Activated CD4-positive, alpha-beta T cell treated with anti-CD3 and anti-CD28 coated beads, Interleukin-2, Interleukin-6, amounts not matched to agents 100 ng/mL and 50 ng/mL, durations not matched to agents 16 hours and 8 hours (primary cell): ENCODE measurements at places on chromosomes 3 and 15.

- no peak for DNase-seq
Measured at GRCh38 chr15:39438260-39438659, 142.6 kb upstream of the THBS1 start.

GRCh38 chr3:16415911-16416476, 97.5 kb downstream of the RFTN1 start:
- DNase-seq, result no peak

GRCh38 chr15:82231842-82232241, 30.7 kb downstream of the EFL1 start:
- DNase-seq, result no peak

DNA sequence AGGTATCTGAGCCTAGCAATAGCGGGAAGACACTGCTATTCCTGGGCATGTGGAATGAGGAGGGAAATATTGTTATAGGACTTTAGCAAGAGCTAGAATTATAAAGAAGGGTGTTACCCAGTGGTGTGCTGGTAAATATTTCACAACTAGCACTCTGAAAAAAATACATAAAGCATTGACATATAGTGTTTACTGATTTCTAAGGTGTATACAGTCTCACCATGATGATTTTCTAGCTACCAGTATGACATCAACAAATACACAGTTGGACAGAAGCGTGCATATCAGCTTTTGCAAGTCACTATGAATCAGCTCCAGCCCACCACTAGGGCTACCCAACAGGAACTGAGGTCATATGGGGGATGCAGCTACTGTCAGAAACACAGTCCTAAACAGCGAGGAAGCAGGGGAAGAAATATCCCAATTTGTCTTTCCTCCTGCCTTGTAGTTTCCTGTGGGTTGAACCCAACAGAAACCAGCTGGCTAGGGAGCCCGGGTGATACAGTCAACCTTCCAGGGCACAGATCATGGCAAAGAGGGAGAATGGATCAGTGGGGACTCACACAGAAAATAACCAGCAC, 39.6 kb downstream of the HGD start:
- DNase-seq, result peak; percentile 9

- no peak for DNase-seq
Measured at GRCh38 chr3:143224716-143225115, 105.1 kb downstream of the CHST2 start.

DNA sequence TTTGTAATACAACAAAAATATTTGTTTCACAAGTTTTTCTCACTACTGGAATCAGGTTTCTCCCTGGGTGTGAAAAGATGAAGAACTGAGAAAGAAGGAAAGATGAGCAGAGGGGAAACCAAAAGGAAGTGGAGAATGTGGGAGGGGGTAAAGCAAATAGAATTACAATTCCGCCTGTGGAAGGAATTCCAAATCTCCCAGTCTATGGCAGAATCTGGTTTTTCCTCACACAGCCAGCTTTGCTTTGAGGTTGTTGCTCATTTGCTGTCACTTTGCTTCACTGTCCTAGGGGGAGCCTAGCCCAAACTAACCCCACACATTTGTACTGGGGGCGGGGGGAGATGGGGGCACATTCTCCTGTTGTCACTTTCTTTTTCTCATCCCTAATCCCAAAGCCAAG, 43.9 kb downstream of the RPL22L1 start:
- no peak for DNase-seq

GRCh38 chr15:70802629-70803028, 39.3 kb upstream of the UACA start:
- no peak for DNase-seq

DNA sequence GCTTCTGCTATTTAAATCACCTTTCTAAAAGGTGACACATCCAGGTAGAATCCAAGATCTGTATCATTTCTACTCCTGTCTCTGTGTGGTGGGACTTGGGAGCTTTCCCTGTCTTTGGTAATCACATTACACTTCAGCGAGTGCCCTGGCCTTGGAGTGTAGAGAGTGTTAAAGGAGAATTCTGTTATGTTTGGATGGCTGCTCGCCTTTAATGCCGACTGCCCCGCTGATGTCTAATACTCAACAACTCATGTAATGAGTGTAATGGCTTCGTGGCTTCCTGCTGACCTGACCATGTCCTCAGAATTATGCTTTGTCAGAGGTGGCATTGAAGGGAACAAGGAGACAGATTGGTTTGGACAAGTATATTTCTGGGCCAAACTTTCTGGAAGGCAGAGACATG, 66.3 kb upstream of the LRTM1 start:
- no peak for DNase-seq

GRCh38 chr3:107061466-107061865, 315.8 kb upstream of the CCDC54 start:
- no peak for DNase-seq

GRCh38 chr3:148999806-149000205, 8.5 kb downstream of the GYG1 start:
- no peak for DNase-seq
